ENCODE measurements at places on chromosomes 11 and 22. TPM values are rescaled to one million over a fixed set of nuclear protein-coding genes. Genes with fewer than 3 reads are reported as not detected.

Gene NOX4
- not detected for total RNA-seq

Gene GLB1L2
- total RNA-seq: 3.4 TPM

Gene L3MBTL2
- total RNA-seq: 8.2 TPM

Gene TANGO2
- 41.6 TPM for total RNA-seq

Gene RIMBP3C
- total RNA-seq: under 0.01 TPM

Gene ACTN3
- total RNA-seq: not detected

Gene KRTAP5-8
- not detected for total RNA-seq

Gene ADAMTS15
- total RNA-seq: 0.13 TPM

Gene SIK2
- total RNA-seq: 3.6 TPM

Gene TMPRSS6
- not detected for total RNA-seq

Gene MS4A15
- total RNA-seq: not detected

DNA sequence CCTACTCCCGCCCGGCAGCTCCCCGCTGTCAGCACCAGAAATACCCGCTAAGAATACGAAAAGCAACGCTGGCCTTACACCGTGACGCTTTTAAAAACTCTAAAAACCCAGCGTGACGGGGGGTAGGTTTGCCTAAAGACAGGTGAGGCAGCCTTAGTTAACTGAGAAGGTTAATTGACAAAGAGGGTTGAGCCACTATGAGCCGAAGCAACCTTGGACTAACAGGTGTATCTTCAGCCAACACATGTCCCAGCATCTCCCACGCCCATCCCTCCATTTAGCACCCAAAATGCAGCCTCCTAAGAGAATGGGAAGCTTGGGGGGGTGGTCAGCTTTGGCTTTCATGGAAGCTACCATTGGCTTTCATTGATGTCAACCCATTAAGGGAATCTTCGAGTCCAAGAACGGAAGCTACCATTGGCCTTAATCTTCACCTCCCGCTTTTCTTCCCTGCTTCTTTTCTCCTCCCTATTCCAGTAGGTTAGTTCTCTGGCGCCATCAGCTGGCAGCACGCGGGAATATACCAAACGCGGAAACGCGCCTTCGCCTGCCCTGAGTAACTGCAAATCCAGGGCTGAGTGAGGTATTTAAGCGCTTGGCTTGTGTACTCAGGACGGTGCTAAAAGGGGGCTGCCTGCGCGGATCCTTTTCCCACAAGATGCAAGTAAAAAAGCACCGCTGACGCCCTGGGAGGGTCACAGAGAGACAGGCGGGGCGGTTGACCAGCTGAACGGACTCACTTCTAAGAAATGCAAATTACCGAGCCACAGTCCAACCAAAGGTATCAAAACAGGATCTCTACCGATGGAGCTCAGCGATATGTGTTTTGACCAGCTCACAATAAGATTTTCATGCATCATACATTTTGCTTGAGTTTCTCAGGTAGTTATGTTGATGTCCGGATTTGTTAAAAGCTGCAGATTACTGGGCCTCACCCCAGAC is 38.5 kb upstream of the GLYATL1 start:
- DNase-seq: peak; percentile 75

- DNase-seq: peak; percentile 34
Measured at GRCh38 chr11:94417386-94417987, 16.3 kb upstream of the GPR83 start.

GRCh38 chr11:12075822-12076821 is 34.3 kb upstream of the MICAL2 start:
- peak; percentile 86 for DNase-seq

DNA sequence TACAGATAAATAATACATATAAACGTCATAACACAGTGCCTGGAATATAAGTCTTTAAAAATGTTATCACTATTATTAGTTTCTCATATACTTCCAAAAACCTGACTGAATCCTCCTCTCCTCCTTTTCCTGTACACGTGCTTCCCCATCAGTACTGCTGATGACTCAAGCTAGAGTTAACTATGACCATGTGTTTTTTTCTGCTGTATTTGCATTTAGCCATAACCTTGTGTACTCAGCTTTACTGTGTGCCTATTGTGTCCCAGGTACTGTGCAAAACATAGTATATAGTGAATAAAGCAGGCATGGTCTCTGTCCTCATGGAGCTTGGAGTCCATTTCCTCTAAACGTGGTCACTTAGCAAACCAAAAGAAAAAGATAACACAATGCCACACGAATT is 56.5 kb upstream of the ARHGAP32 start:
- peak; percentile 64 for DNase-seq

DNA sequence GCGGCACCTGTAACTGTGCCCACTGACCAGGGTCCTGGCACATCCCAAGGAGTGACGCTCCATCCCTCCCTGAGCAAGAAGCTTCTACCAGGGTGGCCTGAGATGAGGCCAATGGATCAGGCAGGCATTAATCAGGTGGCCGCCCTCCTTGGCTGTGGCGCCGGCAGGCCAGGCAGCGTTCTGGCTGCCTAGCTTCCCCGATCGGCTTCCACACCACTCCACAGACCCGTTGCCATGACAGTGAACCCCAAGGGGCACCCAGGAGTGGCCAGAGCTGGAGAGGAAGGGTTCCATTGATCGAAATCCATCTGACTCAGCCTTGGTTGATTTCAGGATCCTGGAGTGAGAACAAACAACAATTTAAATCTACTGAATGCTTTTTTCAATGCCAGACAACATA is 20.5 kb downstream of the LRRC55 start:
- DNase-seq: no peak

DNA sequence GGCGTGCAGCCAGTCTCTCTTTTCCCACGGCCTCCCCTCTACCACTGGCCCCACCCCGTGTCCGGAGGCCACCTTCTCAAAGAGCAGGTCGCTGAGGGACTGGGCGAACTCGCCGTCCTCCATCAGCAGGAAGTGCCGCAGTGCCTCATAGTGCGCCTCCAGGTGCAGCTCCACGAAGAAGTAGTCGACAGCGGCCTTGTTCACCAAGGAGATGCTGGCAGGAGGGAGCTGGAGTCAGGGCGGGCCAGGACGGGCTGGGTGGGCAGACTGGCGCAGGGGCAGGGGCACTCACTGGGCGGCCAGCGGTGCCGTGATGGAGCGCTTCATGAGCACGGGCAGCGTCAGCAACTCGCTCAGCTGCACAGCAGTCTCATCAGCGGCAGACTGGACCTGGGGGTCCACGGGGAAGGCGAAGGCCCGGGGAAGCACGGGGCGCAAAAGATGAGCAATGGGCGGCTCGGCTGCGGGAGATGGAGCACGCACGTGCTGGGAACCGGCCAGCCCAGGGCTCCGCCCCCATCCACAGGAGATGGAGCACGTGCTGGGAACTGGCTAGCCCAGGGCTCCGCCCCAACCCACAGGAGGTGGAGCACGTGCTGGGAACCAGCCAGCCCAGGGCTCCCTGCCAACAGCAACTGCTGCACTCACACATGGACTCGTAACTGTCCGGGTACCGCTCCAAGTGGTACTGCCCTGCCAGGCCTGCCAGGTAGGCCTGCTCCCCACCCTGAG is 18.4 kb downstream of the SELENOO start:
- DNase-seq: peak; percentile 42

DNA sequence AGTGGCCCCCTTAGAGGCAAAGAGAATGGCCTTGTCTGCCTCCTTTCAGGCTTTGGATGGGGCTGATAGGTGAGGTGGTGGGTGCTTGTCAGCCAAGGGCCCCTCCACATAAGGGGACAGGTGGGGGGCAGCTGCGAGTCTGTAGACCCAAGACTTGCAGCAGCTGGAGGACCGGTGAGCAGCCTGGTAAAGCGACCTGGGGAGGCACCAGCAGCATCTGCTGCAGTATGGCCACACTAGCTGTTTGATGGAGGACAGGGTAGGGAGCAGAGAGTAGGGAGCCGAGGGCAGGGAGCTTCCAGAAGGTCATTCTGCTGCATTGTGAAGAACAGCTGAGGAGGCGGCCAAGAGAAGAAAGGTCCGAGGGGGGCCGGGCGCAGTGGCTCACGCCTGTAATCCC is 16.8 kb upstream of the MRTFA start:
- DNase-seq: no peak

GRCh38 chr11:96001037-96001436 is 77.1 kb upstream of the MTMR2 start:
- DNase-seq: no peak

DNA sequence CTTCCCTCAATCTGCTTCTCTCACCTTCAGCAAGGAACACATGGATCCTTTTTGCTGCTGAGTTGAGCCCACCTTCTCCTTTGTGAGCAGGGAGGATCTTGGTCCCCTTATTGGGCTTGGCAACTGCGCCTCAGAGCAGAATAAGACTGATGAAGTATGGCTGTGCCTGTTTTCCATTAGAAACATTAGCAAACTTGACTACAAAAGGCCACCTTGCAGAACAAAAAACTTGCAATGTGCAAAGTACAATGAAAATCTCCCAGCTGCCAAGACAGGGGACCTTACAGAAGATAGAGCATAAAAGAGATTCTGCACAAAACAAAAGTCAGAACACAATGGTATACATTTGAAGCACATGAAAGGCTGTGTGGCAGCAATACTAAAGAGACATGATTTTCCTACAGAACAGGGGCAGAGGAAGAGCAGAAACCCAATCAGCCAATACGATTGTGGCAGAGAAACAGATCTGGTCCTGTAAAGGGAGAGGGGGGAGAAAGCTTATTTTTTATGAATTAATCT is 173.5 kb upstream of the SNX19 start:
- DNase-seq: no peak

- DNase-seq: no peak
Measured at GRCh38 chr22:49297871-49298721, 529.6 kb downstream of the BRD1 start.

GRCh38 chr11:112085822-112086421 is 634 bp downstream of the TIMM8B start:
- peak; percentile 13 for DNase-seq

GRCh38 chr11:61027141-61027840 is 55.8 kb downstream of the CD6 start:
- DNase-seq: no peak

GRCh38 chr11:67002921-67003411 is 20.0 kb upstream of the SYT12 start:
- no peak for DNase-seq

DNA sequence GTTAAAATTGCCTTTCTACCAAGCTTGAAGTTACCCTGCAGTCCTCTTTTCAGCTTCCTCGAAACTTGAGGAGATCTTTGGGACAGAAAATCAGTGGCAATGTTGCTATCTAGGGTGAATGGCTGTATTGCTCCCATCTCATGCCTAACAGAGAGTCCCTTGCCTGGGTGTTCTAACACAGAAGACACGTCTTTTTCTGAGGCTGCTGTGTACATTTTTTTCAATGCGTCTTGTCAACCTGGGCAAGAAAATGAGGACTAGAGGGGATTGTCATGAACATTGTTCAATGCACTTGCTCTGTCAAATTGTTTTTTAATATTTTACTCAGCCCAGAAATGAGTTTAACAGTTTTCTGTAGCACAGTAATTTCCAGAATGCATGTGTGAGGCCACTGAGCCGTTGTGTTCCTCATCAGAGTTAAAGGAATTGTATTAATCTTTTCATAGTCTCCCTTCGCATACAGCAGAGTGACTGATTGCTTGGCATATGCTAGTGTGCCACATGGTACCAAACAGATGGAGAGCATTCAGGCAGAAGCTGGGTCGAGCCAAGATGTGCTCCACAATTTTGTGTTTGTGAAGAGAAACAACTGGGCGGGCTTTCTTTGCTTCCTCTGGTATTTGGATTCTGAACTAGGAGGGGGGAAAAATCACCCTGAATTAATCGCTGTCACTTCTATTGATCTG is 86.0 kb downstream of the CASP12 start:
- no peak for DNase-seq

DNA sequence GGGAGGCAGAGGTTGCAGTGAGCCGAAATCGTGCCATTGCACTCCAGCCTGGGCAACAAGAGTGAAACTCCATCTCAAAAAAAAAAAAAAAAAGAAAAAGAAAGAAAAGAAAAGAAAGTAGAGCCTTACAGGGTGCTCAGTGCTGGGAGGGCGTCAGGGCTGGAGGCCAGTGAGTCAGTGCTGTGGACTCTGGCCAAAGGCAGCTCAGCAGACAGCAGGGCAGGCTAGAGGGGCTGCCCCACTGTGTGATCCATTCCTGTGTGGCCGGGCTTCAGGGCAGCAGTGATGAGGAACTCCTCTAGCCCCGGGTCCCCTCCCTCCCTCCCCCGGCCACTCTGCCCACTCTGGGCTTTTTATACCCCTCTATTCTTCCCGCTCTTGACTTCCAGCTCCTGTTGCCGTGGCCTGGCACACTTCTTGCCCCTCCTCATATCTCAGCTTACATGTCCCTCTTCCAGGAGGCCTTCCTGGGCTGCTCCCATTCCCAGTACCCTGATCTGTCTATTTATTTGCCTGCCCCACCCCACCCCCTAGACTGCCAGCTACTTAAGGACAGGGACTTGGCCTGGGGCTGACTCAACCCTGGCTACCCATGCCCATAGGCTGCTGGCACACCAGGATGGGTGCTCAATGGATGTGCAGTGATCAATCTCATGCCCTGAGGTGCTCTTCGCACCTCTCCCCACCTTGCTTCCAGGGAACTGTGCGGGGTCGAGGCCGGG is 10.1 kb downstream of the SYT12 start:
- peak; percentile 70 for DNase-seq

DNA sequence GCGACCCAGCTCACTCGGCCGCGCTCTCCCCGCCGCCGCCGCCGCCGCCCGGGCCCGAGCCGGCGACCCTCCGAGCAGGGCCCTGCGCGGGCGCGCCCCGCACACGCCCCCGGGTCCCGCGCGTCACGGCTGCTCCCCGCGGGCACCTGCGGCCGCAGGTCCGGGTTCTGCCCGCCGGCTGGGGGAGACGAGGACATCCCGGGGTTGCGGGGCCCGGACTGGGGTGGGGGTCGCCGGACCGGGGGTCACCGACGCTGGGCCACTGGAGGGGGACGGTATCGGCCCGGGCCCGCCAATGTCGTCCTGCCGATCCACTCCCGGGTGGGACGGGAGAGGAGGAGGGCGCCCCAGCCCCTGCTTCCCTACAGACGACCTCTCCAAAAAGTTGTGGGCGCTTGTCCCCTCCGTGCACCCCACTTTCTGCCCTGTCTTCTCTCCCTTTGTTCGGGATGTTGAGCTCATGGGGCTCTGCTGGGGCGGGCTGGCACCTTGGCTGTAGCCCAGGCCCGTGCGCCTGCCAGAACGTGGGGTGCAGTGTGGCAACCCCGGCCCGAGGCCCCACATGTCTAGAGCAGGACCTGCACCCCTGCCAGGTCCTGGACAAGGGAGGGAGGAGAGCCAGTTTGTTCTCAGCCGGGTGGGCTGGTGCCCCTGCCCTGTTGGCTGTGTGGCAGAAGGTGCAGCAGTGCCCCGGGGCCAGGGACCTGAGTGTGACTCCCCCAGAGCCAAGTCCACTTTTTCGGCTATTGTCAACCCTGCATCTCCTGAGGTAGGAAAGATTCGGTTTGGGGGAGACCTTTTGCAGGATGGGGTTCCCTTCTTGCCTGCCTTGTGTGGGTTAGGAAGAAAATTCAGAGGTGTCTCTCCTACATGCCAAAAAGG is 40.2 kb upstream of the CELSR1 start:
- no peak for DNase-seq

DNA sequence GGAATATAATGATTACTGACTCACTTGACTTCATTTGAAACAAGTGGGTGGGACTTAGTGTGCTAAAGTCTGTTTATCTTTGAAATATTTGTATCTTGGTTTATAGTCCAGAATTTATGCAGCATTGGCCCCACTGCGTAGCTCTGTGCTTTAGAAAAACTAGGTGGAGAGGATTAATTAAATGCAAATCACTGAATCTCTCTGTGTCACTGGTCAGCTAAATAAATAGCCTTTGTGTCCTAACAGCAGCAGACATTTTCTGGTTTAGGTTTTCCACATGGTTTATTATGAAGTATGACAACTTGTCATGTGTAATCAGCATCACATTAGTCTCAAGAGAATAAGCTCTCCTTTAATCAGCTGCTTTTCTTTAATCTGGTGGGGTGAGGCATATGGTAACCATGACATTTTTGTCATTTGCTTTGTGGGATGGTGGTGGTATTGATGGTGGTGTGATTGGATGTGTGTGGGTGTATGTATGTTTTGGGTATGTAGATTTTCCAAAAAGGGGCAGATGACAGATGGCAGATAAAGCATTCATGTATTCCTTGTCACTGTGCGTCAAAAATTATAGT is 33.9 kb downstream of the BCL2L13 start:
- DNase-seq: no peak

Measured in bronchial epithelial cell (primary cell).